NCI-H2081 (cell line): ENCODE measurements at places on chromosomes 5 and 9.
A peak's percentile ranks its signal among the peaks of the same experiment; 100 is the strongest.

DNA sequence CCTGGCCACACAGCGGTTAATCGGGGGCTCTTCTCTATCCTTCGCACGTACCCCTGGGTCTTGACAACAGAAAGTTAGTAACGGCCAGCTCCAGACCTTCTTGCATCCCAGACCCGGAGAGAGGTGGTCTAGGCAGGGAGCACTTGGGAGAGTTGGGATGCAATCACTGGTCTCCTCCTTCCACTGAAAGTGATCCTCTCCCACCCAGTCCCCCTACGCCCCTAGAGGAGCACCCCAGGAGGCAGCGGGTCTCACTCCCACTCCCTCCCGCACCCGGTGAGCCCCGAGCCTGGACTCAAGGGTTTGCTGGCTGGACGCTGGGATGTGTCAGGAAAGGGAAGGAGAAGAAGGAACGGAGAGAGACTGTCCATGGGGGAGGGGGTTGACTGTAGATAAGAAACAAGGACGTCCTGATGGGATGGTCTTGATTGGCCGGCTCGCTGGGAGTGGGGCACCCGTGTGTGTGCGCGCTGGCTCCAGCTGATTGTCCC, 2.0 kb downstream of the RORB start:
- DNase-seq, result no peak

- no peak for DNase-seq
These were observed 524.2 kb downstream of the ACTL7B start for GRCh38 chr9:108331596-108331995.

- DNase-seq, result no peak
These were observed 145.7 kb upstream of the ARRDC3 start for GRCh38 chr5:91528831-91529230.

DNA sequence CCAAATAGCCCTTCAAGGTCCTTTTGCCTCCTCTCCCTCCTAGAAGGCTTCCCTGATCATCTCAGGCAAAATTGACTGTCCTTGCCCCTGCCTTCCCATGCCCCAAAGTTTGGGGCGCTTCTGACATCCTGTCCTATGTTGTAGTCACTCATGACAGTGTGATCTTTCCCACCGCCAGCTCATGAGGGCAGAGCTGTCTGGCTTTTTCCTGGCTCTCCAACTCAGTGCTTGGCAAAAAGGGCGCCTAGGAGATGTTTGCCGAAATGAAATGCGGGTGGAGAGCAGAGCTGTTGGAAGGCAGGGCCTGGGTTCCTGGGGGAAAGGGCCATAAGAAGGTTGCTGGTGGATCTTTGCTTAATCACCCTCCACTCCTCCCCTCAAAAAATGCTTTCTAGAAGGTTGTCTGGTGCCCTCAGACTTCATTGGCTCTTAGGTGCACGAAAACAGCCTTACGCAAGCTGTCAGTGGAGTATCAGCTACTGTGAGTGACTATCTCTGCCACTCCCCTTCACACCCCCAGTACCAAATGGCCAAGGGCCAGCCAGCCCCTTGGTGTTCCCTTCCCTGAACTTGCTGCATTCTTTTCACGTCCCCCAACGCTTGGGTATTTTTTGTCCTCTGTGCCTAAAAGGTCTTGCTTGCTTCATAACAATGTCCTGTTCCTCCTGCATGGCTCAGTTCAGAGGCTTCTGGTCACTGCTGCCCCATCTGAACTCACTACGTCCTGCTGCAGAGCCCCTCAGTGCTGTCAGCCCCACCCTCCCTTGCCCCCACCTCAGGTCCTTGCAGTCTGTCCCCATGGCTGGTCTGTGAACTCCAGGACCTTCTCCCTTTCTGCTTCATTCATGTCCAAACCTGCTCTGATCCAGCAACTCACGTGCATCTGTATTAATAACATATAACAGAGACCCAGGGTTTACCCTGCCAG, 2.6 kb upstream of the SLC25A51 start:
- no peak for DNase-seq

DNA sequence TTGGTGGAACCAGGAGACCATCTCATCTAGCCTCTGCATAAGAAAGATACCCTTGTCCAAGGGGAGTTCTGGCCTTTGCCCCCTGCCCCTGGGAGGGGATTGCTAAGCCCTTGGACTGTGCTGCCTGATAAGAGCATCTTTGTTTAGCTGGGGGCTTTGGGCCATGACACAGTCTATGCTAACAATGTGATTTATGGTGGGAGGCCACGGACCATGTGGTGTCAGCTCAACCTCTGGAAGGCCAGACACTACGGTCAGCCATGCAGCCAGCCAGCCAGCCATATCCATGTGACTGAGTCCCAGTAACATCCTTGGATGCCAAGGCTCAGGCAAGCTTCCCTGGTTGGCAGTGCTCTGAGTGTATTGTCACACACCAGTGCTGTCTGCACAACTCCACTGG, 244.4 kb downstream of the FSTL4 start:
- DNase-seq, result no peak

- DNase-seq, result no peak
These were observed 536.6 kb downstream of the PDE4D start for GRCh38 chr5:59356813-59357380.

DNA sequence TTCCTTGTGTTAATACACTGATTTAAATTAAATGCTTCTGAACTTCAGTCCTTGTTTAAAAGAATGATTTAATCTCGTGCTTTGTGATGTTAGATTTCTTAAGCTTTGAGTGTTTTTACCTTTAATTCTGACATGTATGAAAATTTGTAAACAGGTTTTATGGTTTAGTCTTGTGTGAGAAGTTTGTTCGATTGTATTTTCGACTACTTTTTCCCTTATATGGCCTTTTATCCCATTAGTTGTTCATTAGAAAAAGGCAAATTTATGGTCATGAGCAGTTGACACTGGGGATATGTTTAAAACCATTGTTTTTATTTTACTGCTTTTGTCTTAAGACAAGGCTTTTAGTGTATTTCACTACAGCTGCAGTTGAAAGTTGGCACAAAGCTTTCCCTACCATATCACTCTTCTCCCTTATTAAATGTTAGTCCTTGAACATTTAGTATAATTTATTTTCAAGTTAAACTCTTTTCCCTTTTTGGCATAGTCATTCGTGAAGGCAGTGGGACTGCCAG, 3.3 kb downstream of the UBE2R2 start:
- no peak for DNase-seq

GRCh38 chr5:55856516-55857246, 5.5 kb downstream of the IL31RA start:
- DNase-seq, result no peak

DNA sequence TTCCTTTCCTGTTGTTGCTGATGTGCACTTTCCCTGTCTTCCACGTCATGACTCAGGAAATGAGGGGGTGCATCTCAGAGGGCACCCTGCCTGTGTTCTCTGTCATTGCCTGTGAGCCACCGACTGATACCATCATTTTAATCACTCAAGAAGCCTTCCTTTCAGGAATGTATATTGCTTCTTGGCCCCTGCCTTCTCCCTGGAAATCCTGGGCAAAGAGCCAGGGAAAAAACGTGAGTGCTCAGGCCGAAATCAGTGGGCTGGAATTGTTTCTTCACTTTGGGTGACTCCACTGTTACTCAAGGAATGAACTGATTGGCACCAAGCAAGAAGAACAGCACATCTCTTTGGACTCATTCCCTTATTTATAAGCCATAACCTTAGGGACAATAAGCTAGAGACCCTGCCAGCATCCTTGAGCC, 126.1 kb downstream of the SNX18 start:
- no peak for DNase-seq

DNA sequence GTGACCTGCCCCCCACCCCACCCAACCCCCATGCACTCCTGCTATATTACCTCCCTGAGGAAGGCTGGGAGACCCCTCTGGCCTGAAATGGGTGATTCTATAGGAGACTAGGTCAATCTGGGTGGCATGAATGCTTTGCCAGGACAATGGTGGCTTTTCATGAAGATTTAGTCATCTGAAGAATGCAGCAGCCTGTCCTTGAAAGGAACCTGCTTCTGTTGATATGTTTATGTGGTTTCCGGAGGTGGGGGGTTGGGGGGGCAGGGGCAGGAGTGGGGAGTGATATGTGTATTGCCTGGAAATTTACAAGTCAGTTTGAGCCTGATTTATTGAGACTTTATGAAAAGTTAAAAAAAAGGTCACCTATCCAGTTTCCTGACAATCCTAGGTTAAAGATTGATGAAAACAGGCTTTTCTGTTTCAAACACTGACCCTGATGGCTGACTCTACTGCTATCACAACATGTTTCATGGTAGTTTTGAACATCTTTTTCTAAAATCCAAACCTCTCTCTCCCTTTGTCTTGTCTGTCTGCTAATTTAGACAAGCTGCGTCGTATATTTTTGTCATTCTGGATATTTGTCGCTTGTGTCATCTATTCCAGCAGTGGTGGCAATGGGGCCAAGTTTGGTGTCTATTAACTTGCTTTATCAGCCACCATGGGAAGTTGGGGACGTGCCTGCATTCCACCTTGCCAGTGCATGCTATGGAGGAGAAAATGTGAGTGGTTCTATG, 153.7 kb upstream of the EGFLAM start:
- no peak for DNase-seq

DNA sequence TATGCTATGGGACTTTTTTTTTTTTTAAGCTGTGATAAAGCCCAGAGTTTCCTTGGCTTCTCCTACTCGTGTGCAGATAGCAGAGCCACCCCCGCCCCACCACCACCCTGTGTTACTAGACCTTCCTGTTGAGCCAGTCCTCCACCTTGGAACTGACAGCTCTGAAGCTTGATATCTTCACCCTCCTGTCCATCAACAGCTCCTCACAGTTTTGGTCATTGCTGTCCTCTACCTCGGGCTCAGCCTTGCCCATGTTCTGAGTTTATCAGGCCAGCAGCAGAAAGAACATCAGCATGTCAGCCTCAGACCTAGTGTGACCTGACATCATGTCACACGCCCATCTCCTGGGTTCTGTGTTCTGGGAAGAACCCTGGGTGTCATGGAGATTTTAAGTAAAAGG, 167.1 kb upstream of the RAI14 start:
- DNase-seq, result no peak

- DNase-seq, result no peak
These were observed 27.6 kb upstream of the PSD2 start for GRCh38 chr5:139767960-139768359.

- DNase-seq, result no peak
These were observed 246.1 kb downstream of the TRIM32 start for GRCh38 chr9:116933251-116933650.

- DNase-seq, result no peak
These were observed 72.4 kb downstream of the ZCCHC7 start for GRCh38 chr9:37192803-37193202.

GRCh38 chr9:90894986-90895687, 93.5 kb downstream of the SYK start:
- DNase-seq, result no peak

GRCh38 chr9:114244570-114244969, 78.3 kb upstream of the ORM1 start:
- no peak for DNase-seq

GRCh38 chr5:178058321-178059012, 54.9 kb upstream of the N4BP3 start:
- DNase-seq, result peak; percentile 2

- DNase-seq, result no peak
These were observed 5.6 kb upstream of the MGAT4B start for GRCh38 chr5:179812135-179812825.

- DNase-seq, result no peak
These were observed 31.9 kb downstream of the P4HA2 start for GRCh38 chr5:132195727-132196126.

DNA sequence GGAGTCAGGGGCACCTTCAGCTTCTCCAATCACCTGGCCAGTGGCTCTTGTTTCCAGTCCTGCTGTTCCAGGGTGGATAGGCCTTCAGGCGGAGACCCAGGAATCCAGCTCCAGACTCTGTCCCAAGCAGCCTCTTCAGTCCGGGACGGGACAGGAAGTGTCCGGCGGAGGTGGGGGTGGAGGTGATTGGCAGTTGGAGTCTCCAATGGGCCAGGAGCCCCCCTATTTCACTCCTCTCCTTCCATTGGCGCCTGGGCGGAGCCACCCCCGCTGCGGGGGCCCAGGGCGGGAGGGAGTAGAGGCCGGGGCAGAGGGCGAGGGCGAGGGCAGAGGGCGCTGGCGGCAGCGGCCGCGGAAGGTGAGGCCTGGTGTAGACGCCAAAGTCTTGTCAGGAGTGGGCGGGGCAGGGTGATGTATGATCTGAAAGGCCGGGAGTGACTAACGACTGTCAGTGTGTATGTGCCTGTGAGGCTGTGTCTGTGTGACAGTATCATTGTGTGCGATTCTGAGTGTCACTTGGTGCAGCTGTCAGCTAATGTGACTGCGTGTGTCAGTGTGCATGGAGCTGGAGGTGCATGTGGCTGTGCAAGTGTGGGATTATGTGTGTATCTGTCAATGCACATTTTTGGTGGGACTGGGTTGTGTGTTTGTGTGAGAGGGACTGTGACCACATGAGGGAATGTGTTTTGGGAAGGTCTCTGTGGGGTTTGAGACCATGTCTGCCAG, at the start of gene IL11RA:
TSS of gene IL11RA (plus strand) at position 310 of the 726 bp plus-strand sequence. CDS start 3,033 bp downstream, outside the sequence.
- no peak for DNase-seq

DNA sequence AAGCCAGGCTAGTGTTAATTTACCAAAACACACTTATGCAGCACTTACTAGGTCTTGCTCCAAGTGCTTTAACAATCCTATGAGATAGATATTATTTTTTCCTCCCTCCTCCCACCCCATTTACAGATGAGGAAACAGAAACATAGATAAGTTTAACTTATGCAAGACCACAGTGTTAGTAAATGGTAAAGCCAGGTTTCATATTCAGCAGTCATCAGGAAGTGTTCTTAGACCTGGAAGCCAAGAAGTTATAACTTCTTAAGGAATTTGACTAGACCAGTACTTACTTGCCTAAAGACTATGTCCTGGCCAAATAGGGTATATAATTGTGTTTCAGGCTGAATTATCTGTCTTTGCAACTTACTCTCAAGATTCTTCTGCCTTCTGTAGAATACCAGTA, 15.9 kb downstream of the ABHD17B start:
- DNase-seq, result no peak

GRCh38 chr9:36793277-36793676, 220.6 kb downstream of the MELK start:
- no peak for DNase-seq

GRCh38 chr5:122063836-122064235, 14.2 kb downstream of the LOX start:
- DNase-seq, result no peak

DNA sequence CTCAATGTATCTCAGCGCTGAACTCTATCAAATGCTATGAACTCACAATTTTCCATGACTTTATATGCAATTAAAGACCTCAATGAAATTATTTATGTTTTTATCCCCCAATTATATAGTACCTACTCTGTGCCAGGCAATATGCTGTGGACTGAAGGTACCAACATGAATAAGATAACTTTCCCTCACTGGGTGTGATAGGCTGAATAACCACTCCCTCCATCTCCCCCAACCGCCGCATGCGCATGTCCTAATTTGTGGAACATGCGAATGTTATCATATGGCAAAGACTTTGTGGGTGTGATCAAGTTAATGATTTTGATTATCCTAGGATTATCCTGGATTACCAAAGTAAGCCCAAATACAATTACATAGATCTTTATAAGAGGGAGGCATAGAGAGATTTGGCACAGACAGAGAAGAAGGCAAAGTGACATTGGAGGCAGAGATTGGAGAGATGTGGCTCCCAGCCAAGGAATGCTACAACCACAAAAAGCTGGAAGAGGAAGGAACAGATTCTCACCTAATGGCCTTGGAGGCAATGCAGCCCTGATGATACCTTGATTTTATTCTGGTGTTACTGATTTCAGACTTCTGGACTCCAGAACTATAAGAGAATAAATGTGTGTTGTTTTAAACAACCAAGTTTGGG, 149.1 kb upstream of the VCAN start:
- DNase-seq, result no peak
